Osteocyte (in vitro differentiated cells): ENCODE measurements at places on chromosomes 2 and 18. TPM values are rescaled to one million over a fixed set of nuclear protein-coding genes. Genes with fewer than 3 reads are reported as not detected.

DNA sequence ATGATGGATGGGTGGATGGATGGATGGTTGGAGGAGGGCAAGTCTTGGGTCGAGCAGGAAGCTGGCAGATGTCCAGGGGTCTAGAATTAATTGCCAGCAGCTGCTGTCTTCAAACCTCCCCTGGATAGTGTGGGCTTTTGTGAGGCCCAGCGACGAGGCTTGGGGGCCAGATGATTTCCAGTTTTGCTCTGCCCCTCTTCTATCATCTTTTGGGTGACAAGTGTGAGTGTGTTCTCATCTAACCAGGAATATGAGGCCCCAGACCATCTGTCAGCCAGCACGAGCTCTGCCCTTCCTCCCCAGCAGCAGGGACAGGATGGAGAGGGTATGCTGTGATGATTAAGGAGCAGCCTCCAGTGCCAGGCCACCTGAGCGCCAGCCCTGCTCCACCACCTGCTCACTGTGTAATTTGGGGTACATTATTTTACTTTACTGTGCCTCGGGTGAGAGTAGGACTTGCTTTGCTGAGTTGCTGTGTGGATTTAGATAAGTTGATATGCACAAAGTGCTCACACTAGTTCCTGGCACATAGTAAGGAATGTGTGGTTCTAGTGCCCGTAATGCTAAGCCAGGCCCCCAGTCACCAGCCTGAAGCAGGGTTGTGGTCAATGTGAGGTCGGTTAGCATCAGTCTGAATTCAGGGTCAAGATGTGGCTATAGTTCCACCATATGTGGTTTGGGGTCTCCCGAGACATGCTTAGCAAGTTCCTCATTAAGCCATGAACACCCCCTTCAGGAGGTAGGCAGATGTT, 251.1 kb downstream of the CYP26B1 start:
- H3K27me3 ChIP-seq: peaks cover 39% of the 10 kb centered on the region
- H3K4me1 ChIP-seq: no peaks in the 10 kb centered on the region
- DNase-seq: peak; percentile 67

Gene NEB
- total RNA-seq: 0.40 and 1.3 TPM in 2 replicates

GRCh38 chr2:39718483-39718882, 52.8 kb downstream of the TMEM178A start:
- H3K36me3 ChIP-seq: no peaks in the 10 kb centered on the region
- peaks cover 15% of the 10 kb centered on the region for H3K4me1 ChIP-seq
- H3K4me3 ChIP-seq: no peak overlapping the region
- H3K27ac ChIP-seq: no peak overlapping the region

GRCh38 chr2:18156002-18156401, 277.5 kb downstream of the KCNS3 start:
- no peaks in the 10 kb centered on the region for H3K36me3 ChIP-seq
- H3K27ac ChIP-seq: no peak overlapping the region
- no peak overlapping the region for H3K4me3 ChIP-seq
- DNase-seq: no peak
- no peaks in the 10 kb centered on the region for H3K27me3 ChIP-seq

DNA sequence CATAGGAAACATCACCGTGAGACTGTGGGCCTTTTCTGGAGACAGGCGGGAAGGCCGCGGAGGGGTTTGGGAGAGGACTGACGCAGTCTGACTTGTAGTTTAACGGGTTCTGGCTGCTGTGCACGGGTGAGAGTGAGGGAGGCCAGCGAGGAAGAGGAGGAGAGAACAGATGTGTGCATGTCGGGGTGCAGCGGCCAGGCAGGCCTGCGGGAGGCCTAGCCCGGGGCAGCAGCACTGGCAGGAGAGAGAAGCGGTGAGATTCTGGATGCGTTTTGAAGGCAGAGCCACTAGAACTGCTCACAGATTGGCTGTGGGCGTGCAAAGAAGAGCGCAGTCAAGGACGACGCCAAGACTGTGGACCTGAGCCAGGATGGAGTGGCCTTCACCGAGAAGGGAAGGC, 53.9 kb downstream of the PTGR3 start:
- H3K27ac ChIP-seq: no peak overlapping the region
- H3K36me3 ChIP-seq: no peaks in the 10 kb centered on the region
- H3K27me3 ChIP-seq: peaks cover 8% of the 10 kb centered on the region
- H3K4me3 ChIP-seq: no peak overlapping the region
- DNase-seq: peak; percentile 74
- no peaks in the 10 kb centered on the region for H3K4me1 ChIP-seq

DNA sequence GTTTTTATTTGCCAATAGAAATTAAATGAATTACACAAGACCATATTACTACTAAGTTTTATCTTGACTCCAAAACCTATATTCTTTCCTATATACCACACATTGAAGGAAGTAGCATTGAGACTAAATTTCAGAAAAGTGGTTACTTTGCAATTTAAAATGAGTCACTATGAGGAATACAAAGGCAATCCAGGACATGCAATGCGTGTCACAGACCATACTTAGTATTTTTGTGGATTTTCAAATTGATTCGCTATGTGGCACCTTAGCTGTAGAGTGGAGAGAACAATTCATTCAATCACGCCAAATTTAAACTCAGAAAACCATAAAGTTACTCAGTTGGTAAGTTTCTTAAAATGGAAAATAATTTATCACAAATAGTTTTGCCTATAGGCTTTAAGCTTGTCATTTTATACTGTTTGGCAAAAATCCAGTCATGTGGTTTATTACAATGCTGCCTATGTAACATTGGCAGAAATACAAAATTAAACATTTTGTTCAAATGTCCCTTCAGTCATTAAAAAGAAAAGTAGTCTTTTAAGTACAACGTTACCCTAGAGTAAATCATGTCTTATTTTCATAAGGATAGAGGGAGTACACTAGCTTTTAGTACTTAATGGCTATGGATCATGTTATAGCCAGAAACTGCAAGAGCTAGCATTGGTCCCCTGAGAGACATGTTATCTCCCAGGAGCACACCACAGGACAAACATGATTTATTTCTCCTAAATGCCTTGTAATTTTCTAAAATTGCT, 222.8 kb upstream of the CDH7 start:
- H3K4me3 ChIP-seq: no peak overlapping the region
- no peak overlapping the region for H3K27ac ChIP-seq
- H3K27me3 ChIP-seq: no peaks in the 10 kb centered on the region
- no peak for DNase-seq

- no peaks in the 10 kb centered on the region for H3K36me3 ChIP-seq
- no peak overlapping the region for H3K4me3 ChIP-seq
- peaks cover 14% of the 10 kb centered on the region for H3K4me1 ChIP-seq
- DNase-seq: no peak
- H3K27me3 ChIP-seq: no peaks in the 10 kb centered on the region
These were observed 141.9 kb downstream of the MGAT5 start for GRCh38 chr2:134395779-134396178.
